ENCODE measurements at places on chromosomes 5 and 9.

- no peak for DNase-seq
Observed at GRCh38 chr9:114687034-114687433, 5.0 kb upstream of the TEX48 start.

DNA sequence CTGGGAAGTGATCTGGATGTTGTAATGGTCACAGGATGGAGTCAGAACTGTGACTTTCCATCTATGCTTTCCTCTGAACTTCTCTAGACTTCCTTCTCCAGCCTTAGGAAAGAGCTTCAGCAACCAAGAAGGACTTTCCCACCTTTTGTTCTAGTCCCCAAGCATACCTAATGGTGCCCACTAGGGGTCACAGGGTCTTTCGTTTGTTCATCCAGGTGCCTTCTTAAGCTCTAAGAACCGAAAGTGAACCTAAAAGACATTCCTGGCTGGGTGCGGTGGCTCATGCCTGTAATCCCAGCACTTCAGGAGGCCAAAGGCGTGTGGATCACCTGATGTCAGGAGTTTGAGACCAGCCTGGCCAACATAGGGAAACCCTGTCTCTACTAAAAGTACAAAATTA is 1.8 kb upstream of the WNT8A start:
- DNase-seq, result no peak

DNA sequence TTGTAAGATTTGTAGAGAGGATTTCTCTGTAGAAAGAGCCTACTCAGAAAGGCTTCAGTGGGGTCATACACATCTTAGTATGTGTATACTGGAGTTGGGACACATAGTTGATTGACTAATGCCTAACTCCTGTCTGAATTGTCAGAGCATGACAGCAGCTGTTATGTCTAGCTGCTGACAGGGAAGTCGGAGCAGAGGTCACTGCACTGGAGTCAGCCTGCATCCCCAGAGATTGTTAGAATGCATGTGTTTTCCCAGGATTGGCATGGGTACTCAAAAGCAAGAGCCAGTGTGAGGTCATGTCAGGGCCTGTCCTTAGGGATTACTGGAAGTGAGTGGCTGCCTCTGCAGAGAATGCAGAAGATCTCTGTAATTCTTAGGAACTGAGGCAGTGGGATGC is 82.7 kb downstream of the ITGA1 start:
- DNase-seq, result no peak

- no peak for DNase-seq
Observed at GRCh38 chr9:107350443-107350842, 67.4 kb downstream of the RAD23B start.

GRCh38 chr5:101626572-101626971 is 669.5 kb downstream of the SLCO4C1 start:
- no peak for DNase-seq

Data from NCI-H524 treated with DMSO at 0.1 percent for 48 hours (cell line).